ENCODE measurements at places on chromosomes 3 and 15.

DNA sequence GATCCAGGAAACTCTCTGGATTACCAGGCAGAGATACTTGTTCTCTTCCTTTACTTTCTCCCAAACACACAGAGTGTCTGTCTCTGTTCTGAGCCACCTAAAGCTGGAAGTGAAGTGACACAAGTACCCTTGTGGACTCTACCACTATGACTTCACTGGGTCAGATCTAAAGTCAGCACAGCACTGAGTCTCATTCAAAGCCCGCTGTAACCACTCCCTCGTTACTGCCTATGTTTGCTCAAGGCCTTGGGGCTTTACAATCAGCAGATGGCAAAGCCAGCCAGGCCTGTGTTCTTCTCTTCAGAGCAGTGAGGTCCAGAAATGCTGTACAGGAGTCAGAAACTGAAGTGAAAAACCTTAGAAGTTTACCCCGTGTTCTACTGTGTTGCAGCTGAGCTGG lies 588.3 kb upstream of the SEMA6D start:
- DNase-seq, result no peak

GRCh38 chr3:122357828-122358702 lies 25.0 kb downstream of the MIX23 start:
- DNase-seq, result no peak

DNA sequence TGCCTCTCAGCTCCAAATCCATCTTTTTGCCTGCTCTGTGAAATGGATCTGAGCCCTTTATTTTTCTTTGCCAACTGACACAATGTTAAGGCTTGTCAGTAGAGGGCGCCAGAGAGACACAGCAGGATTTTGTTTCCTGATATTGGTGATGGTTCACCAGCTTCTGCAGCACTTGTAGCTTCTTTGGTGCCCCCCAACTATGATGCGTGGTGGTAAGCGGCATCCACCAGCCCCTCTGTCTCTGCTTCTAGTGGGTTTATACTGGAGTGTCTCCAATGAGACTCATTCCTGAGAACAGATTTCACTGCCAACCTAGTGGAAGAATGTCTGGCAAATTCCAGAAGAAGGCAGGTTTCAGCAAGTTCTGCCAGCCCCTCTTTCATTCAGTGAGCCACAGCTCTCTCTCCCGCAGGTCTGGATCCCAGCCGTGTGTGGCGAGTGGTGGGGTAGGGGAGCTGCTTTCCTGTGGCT lies 471.9 kb upstream of the FRG2C start:
- no peak for DNase-seq

- no peak for DNase-seq
These were observed 451.3 kb upstream of the AGTR1 start for GRCh38 chr3:148246291-148246923.

GRCh38 chr3:117045143-117045542 lies 335.6 kb downstream of the TUSC7 start:
- DNase-seq, result no peak

GRCh38 chr15:90883976-90884718 lies at the start of gene FES:
Gene FES, plus strand, starts transcription at chr15:90884504. Its CDS starts 542 bp downstream, at chr15:90885046.
- DNase-seq, result no peak

GRCh38 chr15:51111061-51111460 lies 16.4 kb upstream of the TNFAIP8L3 start:
- no peak for DNase-seq

- DNase-seq, result no peak
These were observed 16.0 kb downstream of the WDR73 start for GRCh38 chr15:84638103-84638502.

DNA sequence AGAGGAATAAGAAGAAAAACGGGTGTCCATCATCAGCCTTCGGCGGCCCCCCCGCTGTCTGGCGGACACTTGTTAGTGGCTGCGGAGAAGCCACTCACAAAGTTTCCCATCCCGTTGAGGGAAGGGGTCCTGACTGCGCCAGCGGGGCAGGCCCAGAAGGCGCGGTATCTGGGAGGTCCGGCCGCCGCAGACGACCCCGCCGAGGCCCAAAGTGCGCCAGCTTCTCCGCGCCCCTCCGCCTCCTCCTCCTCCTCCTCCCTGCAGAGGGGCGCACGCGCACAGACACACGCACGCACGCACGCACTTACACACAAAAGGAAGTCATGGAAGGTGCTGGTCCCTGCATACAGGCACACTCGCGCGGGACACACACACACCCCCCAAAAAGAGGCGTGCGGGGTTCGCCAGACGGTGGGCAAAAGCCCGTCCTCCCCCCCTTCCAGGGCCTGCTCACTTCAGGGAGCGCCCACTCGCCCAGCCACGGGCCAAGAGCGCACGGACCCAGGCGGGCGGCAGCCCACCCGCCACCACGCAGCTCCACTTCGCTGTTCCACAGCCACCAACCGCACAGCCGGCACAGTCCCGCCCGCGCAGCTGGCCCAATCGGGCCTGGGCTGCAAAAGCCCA lies 18.0 kb downstream of the ZNF148 start:
- DNase-seq, result no peak

- no peak for DNase-seq
These were observed 54.8 kb upstream of the LMCD1 start for GRCh38 chr3:8446845-8447244.

DNA sequence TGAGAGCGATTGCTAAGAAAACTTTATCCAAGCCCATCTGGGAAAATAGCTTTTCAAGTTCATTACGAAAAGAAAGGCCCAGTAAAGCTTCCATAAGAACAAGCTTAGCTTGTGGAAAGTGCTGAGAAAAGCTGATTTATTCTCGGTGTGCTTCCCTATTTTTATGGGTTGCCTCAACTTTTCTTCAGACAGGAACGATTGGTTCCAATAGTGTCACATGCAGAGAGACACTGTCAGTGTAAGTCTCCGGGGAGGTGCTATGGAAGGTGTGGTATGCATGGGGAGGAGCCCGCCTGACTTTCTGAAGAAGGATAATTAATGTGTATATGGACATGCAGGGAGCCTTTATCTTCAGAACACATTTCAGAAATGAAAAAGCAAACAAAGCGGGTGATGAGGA lies 177.2 kb downstream of the SSR3 start:
- no peak for DNase-seq

GRCh38 chr15:99680276-99680675 lies 53.0 kb downstream of the LYSMD4 start:
- DNase-seq, result no peak

- no peak for DNase-seq
These were observed 13.6 kb upstream of the LACTB start for GRCh38 chr15:63107895-63108546.

GRCh38 chr15:47552978-47553608 lies 164.2 kb upstream of the SEMA6D start:
- DNase-seq, result no peak
